ENCODE measurements at places on chromosomes 11 and 22.
A peak's percentile ranks its signal among the peaks of the same experiment; 100 is the strongest.

GRCh38 chr11:104581246-104581980, 316.8 kb downstream of the CASP12 start:
- H3K4me3 ChIP-seq = no peak overlapping the region
- H3K27ac ChIP-seq = no peak overlapping the region
- H3K27me3 ChIP-seq = no peaks in the 10 kb centered on the region
- no peaks in the 10 kb centered on the region for H3K36me3 ChIP-seq

DNA sequence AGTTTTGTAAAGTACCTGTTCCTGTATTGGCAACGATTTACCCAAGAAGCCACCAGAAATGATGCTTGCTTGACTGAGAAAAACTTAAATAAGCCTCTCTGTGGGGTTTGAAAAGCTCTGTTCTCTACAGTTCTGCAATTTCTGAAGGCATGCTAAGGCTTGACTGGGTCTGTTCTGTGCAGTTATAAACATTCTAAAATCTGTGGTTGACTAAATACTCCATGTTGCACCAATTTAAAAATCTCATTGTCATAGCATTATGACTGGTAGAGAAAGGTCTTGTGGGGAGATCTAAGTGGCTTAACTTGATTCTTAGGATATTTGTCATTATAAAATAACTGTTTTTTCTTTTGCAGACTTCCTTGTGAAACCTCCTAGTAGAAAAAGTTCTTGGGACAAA, 73.7 kb downstream of the MTMR3 start:
- no peaks in the 10 kb centered on the region for H3K36me3 ChIP-seq
- H3K4me3 ChIP-seq = no peak overlapping the region
- DNase-seq = no peak
- no peaks in the 10 kb centered on the region for H3K27me3 ChIP-seq
- H3K4me1 ChIP-seq = no peaks in the 10 kb centered on the region
- no peak overlapping the region for H3K27ac ChIP-seq

DNA sequence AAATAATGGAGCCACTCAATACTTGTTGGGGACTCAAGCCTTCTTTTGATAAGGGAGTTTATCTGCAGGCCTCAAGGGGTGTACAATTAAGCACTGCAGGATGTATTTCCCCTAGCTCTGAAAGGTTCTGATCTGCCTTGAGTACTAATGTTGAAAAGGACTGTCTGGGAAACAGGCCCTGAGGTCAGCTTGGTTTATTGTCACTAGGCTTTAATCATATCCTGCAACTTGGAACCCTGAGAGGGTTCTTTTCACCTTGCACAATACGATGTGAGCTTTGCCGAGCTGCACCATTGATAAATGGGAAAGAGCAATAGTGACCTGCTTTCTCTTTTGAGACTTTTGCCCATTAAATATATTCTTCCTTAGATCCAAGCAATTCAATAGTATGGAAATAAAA, 31.6 kb upstream of the HORMAD2 start:
- no peaks in the 10 kb centered on the region for H3K27me3 ChIP-seq
- H3K27ac ChIP-seq = no peak overlapping the region
- peaks cover 11% of the 10 kb centered on the region for H3K4me1 ChIP-seq

DNA sequence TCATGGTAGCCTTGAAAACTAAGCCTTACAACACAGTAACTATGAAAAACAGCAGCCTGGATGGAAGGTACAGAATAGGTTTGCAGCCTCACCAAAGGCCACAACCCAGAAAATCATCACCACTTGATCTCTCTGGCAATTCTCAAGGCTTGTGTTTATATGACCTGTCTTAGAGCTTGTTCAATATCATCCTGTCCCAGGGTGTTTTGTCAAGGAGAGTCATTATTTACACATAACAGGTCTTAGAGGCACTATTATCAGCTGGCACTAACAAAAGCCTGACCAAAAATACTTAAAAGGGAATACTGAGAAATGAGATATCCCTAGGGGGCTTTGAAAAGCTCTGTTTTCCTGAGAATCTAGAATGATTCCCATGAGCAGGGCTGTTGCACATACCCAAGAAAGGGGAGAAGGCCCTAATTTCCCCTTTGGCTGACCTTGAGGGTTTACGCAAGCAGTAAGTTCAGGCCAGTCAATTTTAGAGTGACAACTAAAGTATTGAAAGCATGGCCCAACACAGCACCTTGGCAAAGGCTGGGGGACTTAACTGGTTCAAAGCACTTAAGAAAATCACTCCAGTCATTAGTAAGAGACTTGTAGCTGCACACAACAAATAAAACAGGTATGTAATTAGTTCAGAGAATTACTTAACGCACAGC, 7.9 kb downstream of the SC5D start:
- no peak overlapping the region for H3K4me3 ChIP-seq
- no peaks in the 10 kb centered on the region for H3K4me1 ChIP-seq
- no peak overlapping the region for H3K27ac ChIP-seq
- no peak for DNase-seq
- H3K36me3 ChIP-seq = peaks cover 3% of the 10 kb centered on the region

- no peaks in the 10 kb centered on the region for H3K27me3 ChIP-seq
- H3K36me3 ChIP-seq = no peaks in the 10 kb centered on the region
- H3K4me1 ChIP-seq = peaks cover 30% of the 10 kb centered on the region
- DNase-seq = no peak
These were observed 32.7 kb upstream of the GNB1L start for GRCh38 chr22:19887256-19887985.

GRCh38 chr11:128783513-128783912, 83.6 kb downstream of the KCNJ1 start:
- no peak overlapping the region for H3K4me3 ChIP-seq
- peaks cover 6% of the 10 kb centered on the region for H3K36me3 ChIP-seq
- H3K27me3 ChIP-seq = no peaks in the 10 kb centered on the region
- H3K27ac ChIP-seq = no peak overlapping the region

DNA sequence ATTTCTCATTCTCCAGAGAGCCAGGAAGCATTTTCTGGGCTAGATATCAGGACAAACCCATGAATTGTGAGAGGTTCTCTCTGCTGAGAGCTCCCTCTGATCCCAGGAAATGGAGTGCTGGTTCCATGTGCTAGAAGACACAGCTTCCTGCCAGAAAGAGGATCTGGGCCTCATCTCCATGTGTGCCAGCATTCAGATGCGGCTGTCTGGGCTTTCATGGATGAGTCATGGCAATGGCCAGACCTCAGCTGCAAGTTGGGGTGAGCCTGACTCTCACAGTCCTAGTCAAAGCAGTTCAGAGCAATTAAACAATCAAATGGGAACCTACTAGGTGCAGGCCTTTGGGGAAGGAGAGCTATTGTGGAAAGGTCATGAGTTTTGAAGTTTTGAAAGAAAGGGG, 82.3 kb upstream of the EED start:
- peaks cover 9% of the 10 kb centered on the region for H3K4me1 ChIP-seq
- H3K27ac ChIP-seq = peak overlapping the region; percentile 17
- no peak overlapping the region for H3K4me3 ChIP-seq
- H3K36me3 ChIP-seq = no peaks in the 10 kb centered on the region
- no peaks in the 10 kb centered on the region for H3K27me3 ChIP-seq
- peak; percentile 87 for DNase-seq

DNA sequence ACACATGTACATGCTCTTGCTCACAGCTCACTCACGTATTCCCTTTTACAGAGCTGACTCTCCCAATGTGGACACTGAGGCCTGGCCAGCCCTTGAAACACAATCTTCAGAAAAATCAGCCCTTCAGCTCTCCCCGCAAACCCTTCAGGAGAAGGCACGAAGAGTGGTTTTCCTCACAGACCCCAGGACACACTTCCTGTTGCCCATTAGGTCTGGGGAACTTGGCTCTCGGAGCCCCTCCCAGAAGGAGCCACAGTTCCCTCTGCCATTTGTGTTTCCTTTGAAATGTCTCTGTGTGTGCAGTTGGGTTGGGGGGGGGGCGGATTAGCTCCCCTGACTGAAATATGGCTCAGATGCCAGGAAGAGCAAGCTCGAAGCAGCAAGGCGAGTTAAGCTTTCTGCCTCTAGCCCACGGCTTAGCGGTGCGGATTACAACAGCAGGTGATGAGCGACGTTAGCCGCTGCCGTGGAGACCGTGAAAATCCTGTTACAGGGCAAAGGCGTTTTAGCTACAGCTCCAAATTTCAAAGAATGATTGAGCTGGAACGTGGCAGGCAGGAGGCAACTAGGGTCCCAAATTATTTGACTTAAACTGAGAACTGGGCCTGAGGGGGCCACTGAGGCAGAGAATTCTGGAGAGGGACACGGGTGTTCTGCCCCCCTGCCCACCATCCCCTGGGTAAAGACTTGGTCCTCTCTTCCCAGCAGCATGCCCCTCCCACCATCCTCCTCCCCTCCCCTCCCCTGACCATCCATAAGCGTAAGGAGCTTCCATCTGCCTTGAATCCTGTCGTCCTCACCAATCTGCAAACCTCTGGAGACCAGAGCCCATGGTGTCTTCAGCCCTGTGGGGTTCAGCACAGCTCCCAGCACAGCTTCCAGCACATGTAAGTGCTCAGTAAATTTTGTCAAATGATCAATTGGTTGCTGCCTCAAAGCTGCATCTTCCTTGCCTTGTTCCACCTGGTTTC, 598.6 kb downstream of the BUD13 start:
- H3K4me1 ChIP-seq = no peaks in the 10 kb centered on the region
- H3K27ac ChIP-seq = no peak overlapping the region

GRCh38 chr11:3894128-3894731, 38.8 kb downstream of the STIM1 start:
- H3K36me3 ChIP-seq = no peaks in the 10 kb centered on the region
- no peak overlapping the region for H3K27ac ChIP-seq
- H3K4me3 ChIP-seq = no peak overlapping the region
- no peaks in the 10 kb centered on the region for H3K27me3 ChIP-seq

DNA sequence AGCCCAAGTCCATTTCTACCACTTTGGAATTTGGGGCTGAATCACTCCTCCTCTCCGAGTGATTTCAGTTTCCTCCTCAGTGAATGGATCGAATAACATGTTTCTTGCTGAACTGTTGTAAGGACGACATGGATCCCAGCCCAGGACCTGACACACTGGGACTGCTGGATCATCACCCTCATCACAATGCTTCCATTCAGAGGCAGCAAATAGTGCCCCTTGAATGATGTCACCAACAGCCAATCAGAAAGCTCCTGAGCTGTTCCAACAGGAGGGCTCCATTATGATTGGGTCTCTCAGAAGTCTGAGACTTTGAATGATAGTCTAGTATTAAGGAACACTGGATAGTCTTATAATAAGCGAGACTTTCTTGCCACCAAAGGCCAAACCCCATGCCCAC, 158.9 kb downstream of the MYO18B start:
- no peaks in the 10 kb centered on the region for H3K27me3 ChIP-seq
- H3K4me1 ChIP-seq = no peaks in the 10 kb centered on the region
- no peak overlapping the region for H3K4me3 ChIP-seq
- H3K27ac ChIP-seq = no peak overlapping the region
- no peak for DNase-seq

DNA sequence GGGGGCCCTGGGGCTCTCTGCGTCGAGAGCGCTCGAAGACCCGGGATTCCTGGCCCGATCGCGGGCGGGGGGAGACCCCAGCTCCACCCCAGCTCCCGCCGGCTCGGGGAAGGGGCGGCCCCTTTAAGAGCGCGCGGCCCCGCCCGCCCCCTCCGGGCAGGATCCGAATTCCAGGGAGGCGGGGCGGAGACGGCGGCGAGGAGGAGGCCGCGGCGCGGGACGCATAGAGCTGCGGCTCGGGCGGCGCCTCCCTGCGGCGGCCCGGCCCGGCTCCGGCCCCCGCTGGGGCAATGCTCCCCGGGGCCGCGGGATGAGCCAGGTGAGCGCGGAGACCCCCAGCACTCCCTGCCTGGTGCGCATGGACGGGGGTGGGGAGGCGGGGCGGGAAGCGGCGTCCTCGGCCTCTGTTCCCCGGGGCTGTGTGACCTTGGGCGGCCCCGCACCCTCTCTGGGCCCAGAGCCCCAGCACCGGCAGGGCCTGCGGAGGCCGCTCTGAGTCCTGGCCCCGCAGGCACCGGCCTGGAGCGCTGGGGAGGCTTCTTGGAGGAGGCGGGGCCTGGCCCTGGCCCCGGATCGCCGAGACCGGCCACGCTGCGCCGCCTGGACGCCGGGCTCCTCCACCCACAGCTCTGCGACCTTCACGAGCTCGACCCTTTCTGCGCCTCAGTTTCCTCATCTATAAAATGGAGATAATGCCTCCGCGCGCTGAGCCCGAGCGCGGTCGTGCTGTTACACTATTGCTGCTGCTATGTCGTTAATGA, 565 bp downstream of the GAS2L1 start:
- peak overlapping the region; percentile 79 for H3K4me3 ChIP-seq
- DNase-seq = no peak
- H3K27ac ChIP-seq = peak overlapping the region; percentile 78
- no peaks in the 10 kb centered on the region for H3K27me3 ChIP-seq
- no peaks in the 10 kb centered on the region for H3K36me3 ChIP-seq
- peaks cover 52% of the 10 kb centered on the region for H3K4me1 ChIP-seq

DNA sequence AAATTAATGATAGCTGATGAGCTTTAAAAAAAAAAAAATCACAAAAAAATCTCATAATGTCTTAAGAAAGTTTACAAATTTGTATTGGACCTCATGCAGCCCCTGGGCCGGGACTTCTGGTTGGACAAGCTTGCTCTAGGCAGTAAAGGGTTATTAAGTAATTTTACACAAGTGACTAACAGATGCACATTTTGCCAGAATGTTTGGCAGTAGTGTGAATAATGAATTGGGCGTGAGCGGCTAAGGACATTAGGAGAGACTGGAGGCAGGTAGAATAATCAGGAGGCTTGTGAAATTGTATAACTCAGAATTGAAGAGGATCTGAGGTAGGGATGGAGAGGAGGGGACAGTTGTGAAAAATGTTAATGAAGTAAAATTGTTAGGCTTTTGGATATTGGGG, 77.4 kb downstream of the HIPK3 start:
- peaks cover 4% of the 10 kb centered on the region for H3K36me3 ChIP-seq
- no peak overlapping the region for H3K4me3 ChIP-seq
- H3K27me3 ChIP-seq = no peaks in the 10 kb centered on the region
- H3K27ac ChIP-seq = no peak overlapping the region

DNA sequence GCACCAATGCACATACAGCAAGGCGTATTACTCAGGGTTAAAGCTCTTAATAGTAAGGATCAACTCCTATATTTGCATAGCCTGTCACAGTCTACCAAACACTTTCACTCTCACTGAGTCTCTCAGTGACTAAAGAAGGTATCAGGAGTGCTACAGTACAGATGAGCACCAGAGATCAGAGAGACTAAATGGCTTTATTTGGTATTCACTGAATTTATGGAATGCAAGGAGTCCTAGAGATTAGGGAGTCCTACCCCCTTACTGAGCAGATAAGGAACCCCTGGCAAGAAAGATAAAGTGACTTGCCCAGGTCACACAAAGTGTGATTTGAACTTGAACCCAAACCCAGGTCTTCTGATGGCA, 396.4 kb upstream of the CCDC90B start:
- H3K27me3 ChIP-seq = no peaks in the 10 kb centered on the region
- H3K36me3 ChIP-seq = no peaks in the 10 kb centered on the region
- no peak overlapping the region for H3K27ac ChIP-seq
- no peak overlapping the region for H3K4me3 ChIP-seq
- no peak for DNase-seq
- H3K4me1 ChIP-seq = no peaks in the 10 kb centered on the region

- no peaks in the 10 kb centered on the region for H3K36me3 ChIP-seq
- H3K27ac ChIP-seq = no peak overlapping the region
- peaks cover 20% of the 10 kb centered on the region for H3K4me1 ChIP-seq
- H3K4me3 ChIP-seq = no peak overlapping the region
These were observed 8.2 kb upstream of the LAYN start for GRCh38 chr11:111532365-111532709.

DNA sequence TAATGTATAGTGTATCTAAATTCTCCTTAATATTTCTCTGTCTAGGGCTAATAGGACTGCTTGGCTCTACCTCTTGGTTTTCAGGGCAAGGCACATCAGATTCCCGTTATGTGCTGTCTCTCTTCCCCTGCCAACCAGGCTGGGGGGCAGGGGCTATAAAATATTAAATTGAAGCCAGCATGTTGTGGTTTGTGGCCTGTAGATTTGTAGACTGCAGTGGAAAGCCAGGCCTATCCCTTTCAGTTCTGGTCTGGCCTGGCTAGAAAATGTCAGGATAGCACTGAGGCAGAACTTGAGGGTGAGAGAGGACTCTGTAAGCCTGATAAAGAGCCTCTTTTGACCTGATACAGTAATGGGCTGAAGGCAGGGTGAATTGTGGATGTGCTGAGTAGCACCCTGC, 14.4 kb upstream of the GRK2 start:
- H3K27ac ChIP-seq = no peak overlapping the region
- DNase-seq = no peak
